ENCODE measurements at places on chromosomes 16 and 17.

DNA sequence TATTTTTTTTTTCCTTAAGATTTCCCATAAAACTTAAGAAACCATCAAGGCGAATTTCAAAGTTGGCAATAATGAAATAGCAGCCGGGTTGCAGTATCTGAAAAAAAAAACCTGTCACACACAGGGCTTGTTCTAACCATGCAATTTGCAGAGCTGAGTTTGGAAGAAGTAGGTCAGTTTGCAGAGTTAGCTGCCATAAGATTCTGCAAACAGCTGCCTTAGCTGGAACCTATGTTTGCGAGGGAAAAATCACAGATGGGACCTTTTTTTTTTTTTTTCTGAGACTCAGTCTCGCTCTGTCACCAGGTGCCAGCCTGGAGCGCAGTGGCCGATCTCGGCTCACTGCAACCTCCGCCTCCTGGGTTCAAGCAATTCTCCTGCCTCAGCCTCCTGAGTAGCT lies 98.5 kb upstream of the HS3ST4 start:
- no peaks in the 10 kb centered on the region for H3K36me3 ChIP-seq
- no peak overlapping the region for H3K27ac ChIP-seq
- H3K27me3 ChIP-seq = no peaks in the 10 kb centered on the region
- H3K4me1 ChIP-seq = no peaks in the 10 kb centered on the region
- no peak for DNase-seq
- no peak overlapping the region for H3K4me3 ChIP-seq

- no peaks in the 10 kb centered on the region for H3K36me3 ChIP-seq
- H3K27me3 ChIP-seq = no peaks in the 10 kb centered on the region
- DNase-seq = no peak
- H3K27ac ChIP-seq = no peak overlapping the region
- no peaks in the 10 kb centered on the region for H3K4me1 ChIP-seq
- no peak overlapping the region for H3K4me3 ChIP-seq
Observed at GRCh38 chr17:44235583-44235936, 16.1 kb upstream of the UBTF start.

DNA sequence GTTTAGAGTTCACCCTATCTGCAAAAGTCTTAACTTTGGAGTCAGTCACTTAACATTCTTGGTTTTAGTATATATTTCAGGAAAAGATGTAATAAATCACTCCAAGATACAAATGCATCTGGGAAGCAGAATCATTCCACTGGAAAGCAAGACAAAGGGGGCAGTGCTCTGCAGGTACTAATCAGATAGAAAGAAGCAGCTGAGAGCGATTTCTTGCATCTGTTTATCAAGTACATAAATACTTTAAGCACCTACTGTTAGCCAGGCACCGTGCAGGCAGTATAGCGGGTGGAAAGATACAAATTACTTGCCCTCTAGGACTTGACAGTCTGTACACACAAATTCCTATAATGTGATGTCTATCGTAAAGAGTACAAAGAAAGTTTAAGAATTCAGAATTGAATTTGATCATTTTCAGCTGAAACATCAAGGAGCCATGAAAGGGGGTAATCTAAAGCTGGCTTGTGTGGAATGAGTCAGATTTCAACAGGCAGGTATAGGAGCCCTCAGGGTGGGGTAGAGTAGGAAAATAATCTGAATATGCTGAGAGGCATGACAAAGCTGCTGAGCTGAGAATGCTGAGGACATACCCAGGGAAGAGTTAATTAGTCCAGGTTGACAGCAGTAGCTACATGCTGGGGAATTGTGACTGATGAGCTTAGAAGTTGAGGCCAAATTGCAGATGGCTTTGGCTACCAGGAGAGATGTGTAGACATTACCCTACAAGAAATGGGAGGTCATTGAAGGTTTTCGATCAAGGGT lies 110.2 kb downstream of the CA10 start:
- H3K27ac ChIP-seq = no peak overlapping the region
- no peak for DNase-seq
- H3K27me3 ChIP-seq = no peaks in the 10 kb centered on the region
- no peak overlapping the region for H3K4me3 ChIP-seq
- H3K4me1 ChIP-seq = no peaks in the 10 kb centered on the region

DNA sequence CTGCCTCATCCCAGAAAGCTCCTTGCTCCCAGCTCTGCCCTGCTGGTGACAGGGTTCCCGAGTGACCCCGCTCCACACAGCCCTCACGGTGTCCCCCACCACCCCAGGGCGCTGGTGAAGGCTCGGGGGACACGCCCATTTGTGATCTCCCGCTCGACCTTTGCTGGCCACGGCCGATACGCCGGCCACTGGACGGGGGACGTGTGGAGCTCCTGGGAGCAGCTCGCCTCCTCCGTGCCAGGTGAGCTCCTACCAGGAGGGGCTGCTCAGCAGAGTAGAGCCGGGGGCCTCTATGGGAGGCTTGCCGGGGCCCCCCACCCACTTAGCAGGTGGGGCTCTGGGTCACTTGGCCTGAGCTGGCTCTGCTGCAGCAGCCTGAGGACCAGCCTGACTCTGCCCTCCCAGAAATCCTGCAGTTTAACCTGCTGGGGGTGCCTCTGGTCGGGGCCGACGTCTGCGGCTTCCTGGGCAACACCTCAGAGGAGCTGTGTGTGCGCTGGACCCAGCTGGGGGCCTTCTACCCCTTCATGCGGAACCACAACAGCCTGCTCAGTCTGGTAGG lies 11.2 kb downstream of the GAA start:
- no peak overlapping the region for H3K4me3 ChIP-seq
- DNase-seq = no peak
- no peak overlapping the region for H3K27ac ChIP-seq

- no peaks in the 10 kb centered on the region for H3K27me3 ChIP-seq
- H3K27ac ChIP-seq = no peak overlapping the region
- H3K4me3 ChIP-seq = no peak overlapping the region
- H3K36me3 ChIP-seq = no peaks in the 10 kb centered on the region
Observed at GRCh38 chr17:9549215-9549614, 26.4 kb downstream of the STX8 start.

DNA sequence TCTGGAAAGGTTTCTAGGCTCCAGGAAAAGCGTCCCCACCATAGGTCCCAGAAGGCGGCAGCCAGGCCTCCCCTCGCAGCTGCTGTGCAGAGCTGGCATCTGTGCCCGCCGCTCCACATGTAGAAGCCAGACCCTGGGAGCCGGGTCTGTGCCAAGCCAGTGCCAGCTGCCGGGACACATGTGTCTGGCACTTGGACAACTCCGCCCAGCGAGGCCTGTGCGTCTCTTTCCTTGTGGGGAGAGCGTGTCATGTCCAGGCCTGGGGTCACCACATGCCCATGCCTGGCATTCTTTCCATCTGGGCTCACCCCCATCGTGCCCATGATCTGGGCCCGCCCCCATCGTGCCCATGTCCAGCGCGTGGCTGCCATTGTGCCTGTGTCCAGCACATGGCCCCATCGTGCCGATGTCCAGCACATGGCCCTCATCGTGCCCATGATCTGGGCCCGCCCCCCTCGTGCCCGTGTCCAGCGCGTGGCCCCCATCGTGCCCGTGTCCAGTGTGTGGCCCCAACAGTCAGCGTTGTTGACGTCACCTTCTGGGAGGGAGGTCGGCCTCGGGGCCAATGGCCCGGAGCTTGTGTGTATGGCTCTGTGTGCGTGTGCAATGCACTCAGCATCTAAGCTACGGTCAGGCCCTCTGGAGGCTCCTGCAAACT lies 13.3 kb upstream of the ACSF3 start:
- no peak overlapping the region for H3K27ac ChIP-seq
- H3K36me3 ChIP-seq = no peaks in the 10 kb centered on the region
- DNase-seq = no peak
- H3K27me3 ChIP-seq = no peaks in the 10 kb centered on the region
- H3K4me1 ChIP-seq = no peaks in the 10 kb centered on the region

DNA sequence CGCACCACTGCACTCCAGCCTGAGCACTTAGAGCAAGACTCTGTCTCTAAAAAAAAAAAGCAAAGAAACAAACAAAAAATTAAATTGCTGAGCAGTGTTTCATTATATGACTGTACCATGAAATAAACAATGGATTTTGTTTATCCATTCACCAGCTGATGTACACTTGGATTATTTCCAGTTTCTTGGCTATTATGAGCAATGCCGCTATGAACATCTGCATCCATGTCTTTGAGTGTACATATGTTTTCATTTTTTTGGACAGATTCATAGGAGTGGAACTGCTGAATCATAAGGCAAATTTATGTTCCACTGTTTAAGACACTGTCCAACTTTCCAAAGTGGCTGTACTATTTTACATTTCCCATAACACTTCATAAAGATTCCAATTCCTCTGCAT lies 8.0 kb downstream of the RNF157 start:
- H3K4me3 ChIP-seq = no peak overlapping the region
- no peaks in the 10 kb centered on the region for H3K27me3 ChIP-seq
- DNase-seq = no peak
- no peak overlapping the region for H3K27ac ChIP-seq
- no peaks in the 10 kb centered on the region for H3K36me3 ChIP-seq
- H3K4me1 ChIP-seq = no peaks in the 10 kb centered on the region

GRCh38 chr17:35155246-35155645 lies 7.6 kb downstream of the UNC45B start:
- no peak overlapping the region for H3K27ac ChIP-seq
- no peak overlapping the region for H3K4me3 ChIP-seq
- no peaks in the 10 kb centered on the region for H3K4me1 ChIP-seq
- no peaks in the 10 kb centered on the region for H3K27me3 ChIP-seq
- H3K36me3 ChIP-seq = no peaks in the 10 kb centered on the region

DNA sequence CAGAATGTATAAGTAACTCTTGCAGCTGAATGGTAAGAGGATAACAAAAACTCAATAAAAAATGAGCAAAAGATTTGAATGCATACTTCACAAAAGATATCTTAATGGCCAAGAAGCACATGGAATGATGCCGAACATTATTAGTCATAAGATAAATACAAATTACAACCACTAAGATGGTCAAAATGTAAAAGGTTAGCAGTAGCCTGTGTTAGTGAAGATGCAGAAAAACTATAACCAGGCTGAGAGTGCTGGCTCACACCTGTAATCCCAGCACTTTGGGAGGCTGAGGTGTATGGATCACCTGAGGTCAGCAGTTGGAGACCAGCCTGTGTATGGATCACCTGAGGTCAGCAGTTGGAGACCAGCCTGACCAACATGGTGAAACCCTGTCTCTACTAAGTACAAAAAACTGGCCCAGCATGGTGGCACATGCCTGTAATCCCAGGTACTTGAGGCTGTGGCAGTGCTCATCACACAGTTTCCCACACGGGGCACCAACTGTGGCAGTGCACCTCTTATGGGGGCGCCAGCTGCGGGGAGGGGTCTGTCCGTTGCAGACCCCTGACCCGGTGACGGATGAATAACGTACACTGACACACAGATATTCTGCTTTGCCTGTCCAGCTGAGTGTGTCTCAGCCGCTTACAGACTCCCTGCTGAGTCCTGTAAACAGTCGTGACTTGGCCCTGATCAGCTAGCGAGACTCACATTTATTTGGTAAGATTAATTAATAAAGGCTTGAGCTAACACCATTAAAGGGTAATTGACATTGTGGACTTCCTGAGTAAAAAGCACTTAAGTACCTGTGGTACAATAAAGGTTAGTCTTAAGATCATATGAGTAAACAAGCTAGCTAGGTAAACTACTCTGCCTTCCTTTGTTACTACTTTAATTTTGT lies 45.7 kb upstream of the FAM20A start:
- H3K27me3 ChIP-seq = no peaks in the 10 kb centered on the region
- H3K27ac ChIP-seq = no peak overlapping the region
- no peak overlapping the region for H3K4me3 ChIP-seq
- no peaks in the 10 kb centered on the region for H3K36me3 ChIP-seq
- no peaks in the 10 kb centered on the region for H3K4me1 ChIP-seq

GRCh38 chr17:69723741-69724140 lies 309.2 kb downstream of the MAP2K6 start:
- H3K36me3 ChIP-seq = no peaks in the 10 kb centered on the region
- no peak overlapping the region for H3K27ac ChIP-seq
- H3K27me3 ChIP-seq = no peaks in the 10 kb centered on the region
- no peak for DNase-seq
- H3K4me1 ChIP-seq = no peaks in the 10 kb centered on the region
- H3K4me3 ChIP-seq = no peak overlapping the region

DNA sequence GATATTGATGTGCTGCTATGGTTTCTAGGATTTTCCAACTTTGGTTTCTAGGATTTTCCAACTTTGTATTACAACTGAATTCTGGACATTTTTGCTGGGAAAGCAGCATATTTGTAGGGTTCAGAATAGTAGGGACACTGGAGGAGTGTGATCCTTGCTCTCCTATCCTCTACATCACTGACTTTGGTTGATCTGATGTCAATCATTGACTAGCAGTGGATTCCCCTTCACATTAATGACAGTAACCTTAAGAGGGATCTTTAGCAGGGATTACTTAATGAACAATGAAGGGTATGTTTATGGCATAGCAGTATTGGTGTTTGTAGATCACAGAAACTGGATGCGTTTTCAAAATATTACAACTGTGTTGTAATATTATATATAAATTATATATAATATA lies 67.4 kb downstream of the MAP2K4 start:
- no peak overlapping the region for H3K27ac ChIP-seq
- no peaks in the 10 kb centered on the region for H3K27me3 ChIP-seq
- no peaks in the 10 kb centered on the region for H3K36me3 ChIP-seq

- no peaks in the 10 kb centered on the region for H3K27me3 ChIP-seq
- DNase-seq = no peak
- peaks cover 11% of the 10 kb centered on the region for H3K4me1 ChIP-seq
Observed at GRCh38 chr17:73639322-73639721, 4.9 kb downstream of the SDK2 start.

- H3K36me3 ChIP-seq = no peaks in the 10 kb centered on the region
- H3K4me1 ChIP-seq = no peaks in the 10 kb centered on the region
- no peaks in the 10 kb centered on the region for H3K27me3 ChIP-seq
- no peak overlapping the region for H3K27ac ChIP-seq
- no peak overlapping the region for H3K4me3 ChIP-seq
- DNase-seq = no peak
Observed at GRCh38 chr16:1280783-1281182, 24.9 kb downstream of the TPSD1 start.

DNA sequence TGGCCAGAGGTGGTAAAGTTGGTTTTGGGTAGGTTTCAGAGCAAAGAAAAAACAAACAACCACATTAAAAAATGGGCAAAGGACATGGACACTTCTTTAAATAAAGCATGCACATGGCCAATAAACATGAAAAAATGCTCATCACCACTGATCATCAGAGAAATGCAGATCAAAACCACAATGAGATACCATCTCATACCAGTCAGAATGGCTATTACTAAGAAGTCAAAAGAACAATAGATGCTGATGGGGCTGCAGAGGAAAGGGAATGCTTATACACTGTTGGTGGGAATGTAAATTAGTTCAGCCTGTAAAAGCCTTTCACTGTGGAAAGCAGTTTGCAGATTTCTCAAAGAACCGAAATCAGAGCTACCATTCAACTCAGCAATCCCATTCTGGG lies 598.4 kb upstream of the SOX9 start:
- no peak overlapping the region for H3K27ac ChIP-seq
- no peaks in the 10 kb centered on the region for H3K27me3 ChIP-seq
- H3K4me1 ChIP-seq = no peaks in the 10 kb centered on the region
- no peak overlapping the region for H3K4me3 ChIP-seq
- no peak for DNase-seq
